GM23338 (cell line): ENCODE measurements at places on chromosomes 6 and 20.

GRCh38 chr6:89414215-89414614 lies 2.1 kb upstream of the RRAGD start:
- DNase-seq = no peak

DNA sequence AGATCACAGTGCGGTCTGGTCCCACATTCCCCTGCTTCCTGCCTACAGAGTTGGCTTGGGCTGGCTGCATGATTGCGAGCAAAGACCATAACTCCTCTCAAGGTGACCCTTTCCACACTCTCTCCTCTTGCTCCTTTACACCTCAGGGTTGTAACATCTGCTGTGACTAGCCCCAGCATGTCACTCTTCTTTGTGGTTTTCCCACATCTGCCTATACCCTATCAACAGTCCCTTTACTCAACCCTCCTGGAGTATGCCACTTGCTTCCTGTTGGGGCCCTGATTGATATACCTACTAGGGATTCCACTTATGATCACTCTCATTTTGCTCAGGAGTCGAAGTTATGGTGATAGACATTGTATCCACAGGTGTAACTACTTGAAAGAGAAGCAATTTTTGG lies 58.9 kb upstream of the SGK1 start:
- no peak for DNase-seq

GRCh38 chr6:53723331-53723730 lies 57.8 kb upstream of the KLHL31 start:
- DNase-seq = no peak

DNA sequence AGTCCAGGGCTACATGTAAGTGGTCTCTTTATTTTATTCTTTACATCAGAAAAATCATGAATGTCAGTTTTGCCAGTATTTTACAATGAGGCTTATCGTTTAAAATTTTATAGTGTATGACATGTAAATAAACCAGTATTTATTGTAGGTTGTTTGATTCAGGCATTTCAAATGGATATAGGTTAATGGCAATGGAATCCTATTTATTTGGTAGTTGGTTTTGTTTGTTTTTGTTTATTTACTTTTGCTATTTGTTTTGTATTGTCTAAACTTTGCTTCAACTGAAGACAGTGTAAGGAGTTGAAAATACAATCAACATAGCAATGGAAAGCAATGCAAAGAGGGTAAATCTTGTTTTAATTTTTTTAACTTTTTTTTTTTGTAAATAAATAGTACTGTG lies 119.0 kb upstream of the SAMD5 start:
- DNase-seq = no peak
